Left lung (tissue), 14 donors: ENCODE measurements at places on chromosomes 6 and 20. TPM values are rescaled to one million over a fixed set of nuclear protein-coding genes. Genes with fewer than 3 reads are reported as not detected.

- H3K27ac ChIP-seq, result no peak overlapping the region
- no peaks in the 10 kb centered on the region for H3K27me3 ChIP-seq
- H3K4me3 ChIP-seq, result no peak overlapping the region
- no peaks in the 10 kb centered on the region for H3K36me3 ChIP-seq
- no peaks in the 10 kb centered on the region for H3K4me1 ChIP-seq
These were observed 87.6 kb upstream of the MYLIP start for GRCh38 chr6:16041327-16041726.

The RSPO3 gene
- total RNA-seq, result 12.9 TPM

DNA sequence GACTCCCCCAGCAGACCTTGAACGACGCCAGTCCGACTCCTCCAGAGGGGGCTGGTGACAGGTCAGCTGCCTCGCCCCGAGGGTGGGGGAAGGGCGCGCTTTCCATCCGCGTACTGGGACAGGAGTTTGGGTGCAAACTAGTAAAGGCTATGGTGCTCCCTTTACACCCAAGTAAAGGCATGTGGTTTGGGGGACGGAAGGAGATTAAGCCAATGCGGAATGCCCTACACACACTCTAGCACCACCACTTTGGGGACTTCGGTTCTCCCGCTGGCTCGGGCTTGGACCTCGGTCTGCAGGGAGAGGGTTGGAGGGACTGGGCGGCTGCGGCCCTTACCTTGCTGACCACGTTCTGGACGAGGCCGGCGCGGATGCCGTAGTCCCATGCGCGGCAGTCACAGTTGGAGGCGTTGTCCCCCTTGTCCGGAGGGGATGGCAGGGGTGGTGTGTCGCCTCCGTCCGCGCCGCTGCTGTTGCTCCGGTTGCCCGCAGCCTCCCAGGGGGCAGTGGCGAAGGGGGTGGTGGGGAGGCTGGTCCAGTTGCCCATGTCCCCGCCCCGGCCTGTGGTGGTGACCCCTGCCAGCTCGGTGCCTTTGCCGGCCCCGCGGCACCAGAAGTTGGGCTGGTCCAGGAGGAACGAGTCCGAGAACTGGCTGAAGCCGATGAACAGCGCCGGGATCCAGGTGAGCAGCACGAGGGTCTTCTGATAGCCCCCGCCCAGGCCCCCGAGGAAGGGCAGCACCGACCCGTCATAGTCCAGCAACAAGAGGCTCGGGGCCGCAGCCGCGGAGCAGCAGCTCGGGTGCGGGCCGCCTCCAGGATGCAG, 1.1 kb downstream of the SLC22A23 start:
- no peaks in the 10 kb centered on the region for H3K36me3 ChIP-seq
- peaks cover 11% of the 10 kb centered on the region for H3K4me1 ChIP-seq
- peak; percentile 80 for DNase-seq
- no peak overlapping the region for H3K27ac ChIP-seq
- H3K4me3 ChIP-seq, result peak overlapping the region; percentile 55

DNA sequence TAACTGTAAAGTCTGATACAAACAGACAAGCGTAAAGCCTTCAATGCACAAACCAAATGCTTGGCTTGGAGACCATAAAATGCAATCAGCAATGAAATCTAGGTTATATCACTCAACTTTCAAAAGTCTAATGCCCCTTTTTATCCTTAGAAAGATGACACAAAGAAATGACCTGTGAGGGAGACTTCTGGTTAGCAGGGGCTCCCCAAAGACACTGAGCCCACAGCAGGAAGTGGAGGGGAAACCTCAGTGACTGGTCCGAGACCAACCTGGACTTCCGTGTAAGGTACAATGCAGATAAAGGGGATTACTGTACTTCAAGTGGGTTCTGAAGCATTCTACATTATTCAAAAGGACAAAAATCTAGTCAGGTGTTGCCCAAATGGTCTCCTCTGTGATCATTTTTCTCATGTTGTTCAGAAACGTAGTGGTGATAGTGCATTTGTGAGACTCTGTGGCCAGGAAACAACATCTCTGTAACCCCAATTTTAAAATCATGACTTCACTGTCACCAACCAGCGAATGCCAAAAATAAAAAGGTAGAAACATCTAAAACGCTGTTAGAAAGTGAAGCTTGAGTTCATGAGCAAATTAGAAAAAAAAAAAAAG, 88.2 kb downstream of the HIVEP2 start:
- no peaks in the 10 kb centered on the region for H3K27me3 ChIP-seq
- DNase-seq, result no peak
- H3K27ac ChIP-seq, result no peak overlapping the region
- no peak overlapping the region for H3K4me3 ChIP-seq
- H3K36me3 ChIP-seq, result no peaks in the 10 kb centered on the region
- peaks cover 21% of the 10 kb centered on the region for H3K4me1 ChIP-seq

The EEF1E1 gene
- total RNA-seq, result 20.3 TPM

The PPP1R16B gene
- total RNA-seq, result 9.8 TPM

The CTCFL gene
- total RNA-seq, result not detected

GRCh38 chr6:98838975-98839374, 4.6 kb downstream of the POU3F2 start:
- H3K27me3 ChIP-seq, result peaks cover 96% of the 10 kb centered on the region
- no peak for DNase-seq
- no peaks in the 10 kb centered on the region for H3K36me3 ChIP-seq
- H3K4me3 ChIP-seq, result no peak overlapping the region
- no peak overlapping the region for H3K27ac ChIP-seq

DNA sequence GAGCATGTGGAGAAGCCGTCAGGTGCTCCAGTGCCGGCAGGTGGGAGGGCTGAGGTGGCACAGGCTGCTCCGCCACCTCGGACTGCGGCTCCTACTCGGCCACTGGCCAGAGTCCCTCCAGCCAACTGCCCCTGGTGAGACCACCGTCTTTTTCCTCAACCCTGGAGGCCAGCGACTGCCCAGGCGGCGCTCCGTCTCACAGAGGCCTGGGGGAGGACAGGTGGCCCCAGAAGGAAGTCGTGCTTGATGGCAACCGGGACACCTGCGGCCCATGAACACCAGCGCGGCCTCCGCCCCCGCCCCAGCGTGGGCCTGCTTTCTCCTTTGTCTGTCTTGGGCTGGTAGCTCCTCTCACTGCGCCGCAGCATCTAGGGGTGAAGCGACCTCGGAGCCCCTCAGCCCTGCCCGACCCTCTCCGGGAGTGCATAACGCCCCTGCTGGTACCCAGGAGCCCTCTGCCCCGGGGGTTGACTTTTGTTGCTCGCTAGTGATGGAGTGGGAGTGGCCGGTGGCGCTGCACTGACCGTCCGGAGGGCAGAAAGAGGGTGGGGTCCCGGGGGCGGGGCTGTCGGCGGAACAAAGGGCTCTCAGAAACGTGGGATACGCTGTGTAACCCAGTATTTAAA, 706 bp upstream of the TUBB2B start:
- H3K4me1 ChIP-seq, result peaks cover 50% of the 10 kb centered on the region
- H3K27me3 ChIP-seq, result peaks cover 57% of the 10 kb centered on the region
- no peak for DNase-seq

- no peaks in the 10 kb centered on the region for H3K36me3 ChIP-seq
- no peak overlapping the region for H3K4me3 ChIP-seq
- no peak overlapping the region for H3K27ac ChIP-seq
- no peaks in the 10 kb centered on the region for H3K4me1 ChIP-seq
- H3K27me3 ChIP-seq, result no peaks in the 10 kb centered on the region
These were observed 619.4 kb upstream of the CDH4 start for GRCh38 chr20:60632391-60633262.

DNA sequence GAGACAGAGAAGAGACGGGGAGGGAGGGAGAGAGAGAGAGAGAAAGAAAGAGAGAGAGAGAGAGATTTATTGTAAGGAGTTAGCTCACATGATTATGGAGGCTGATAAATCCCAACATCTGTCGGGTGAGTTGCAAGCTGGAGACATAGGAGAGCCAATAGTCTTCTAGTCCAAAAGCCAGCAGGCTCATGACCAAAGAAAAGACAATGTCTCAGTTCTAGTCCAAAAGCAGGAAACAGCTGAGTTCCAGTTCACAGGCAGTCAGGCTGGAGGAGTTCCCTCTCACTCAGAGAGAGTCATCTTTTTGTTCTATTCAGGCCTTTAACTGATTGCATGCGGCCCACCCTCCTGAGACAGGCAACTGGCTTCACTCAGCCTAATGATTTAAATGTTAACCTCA, 416.6 kb downstream of the PREX1 start:
- DNase-seq, result no peak
- no peak overlapping the region for H3K27ac ChIP-seq
- H3K4me1 ChIP-seq, result no peaks in the 10 kb centered on the region
- H3K36me3 ChIP-seq, result no peaks in the 10 kb centered on the region
- H3K4me3 ChIP-seq, result no peak overlapping the region
